ENCODE measurements at places on chromosomes 7 and 10.

GRCh38 chr10:18620856-18621255, 30.5 kb downstream of the NSUN6 start:
- no peak for DNase-seq

DNA sequence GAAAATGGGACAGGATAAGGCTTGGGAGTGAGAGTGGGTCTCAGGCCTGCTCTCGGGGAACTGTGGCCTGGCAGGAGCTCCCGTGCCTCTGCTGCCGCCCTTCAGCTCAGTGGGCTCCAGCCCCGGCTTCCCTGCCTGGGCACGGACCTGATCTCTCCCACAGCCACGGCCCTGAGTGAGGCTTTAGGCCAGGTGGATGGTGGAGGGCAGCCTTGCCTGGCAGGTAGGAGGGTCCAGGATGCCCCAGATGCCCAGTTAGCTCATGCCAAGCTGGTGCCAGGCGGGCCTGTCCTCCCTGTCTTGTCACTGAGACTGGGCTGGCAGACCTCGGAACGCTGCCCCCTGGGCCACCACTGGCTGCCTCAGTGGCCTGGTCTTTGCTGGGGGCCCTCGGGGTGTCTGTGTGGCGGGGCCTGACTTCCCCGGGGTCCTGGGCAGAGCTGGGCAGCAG, 116.6 kb downstream of the INPP5A start:
- DNase-seq: no peak

DNA sequence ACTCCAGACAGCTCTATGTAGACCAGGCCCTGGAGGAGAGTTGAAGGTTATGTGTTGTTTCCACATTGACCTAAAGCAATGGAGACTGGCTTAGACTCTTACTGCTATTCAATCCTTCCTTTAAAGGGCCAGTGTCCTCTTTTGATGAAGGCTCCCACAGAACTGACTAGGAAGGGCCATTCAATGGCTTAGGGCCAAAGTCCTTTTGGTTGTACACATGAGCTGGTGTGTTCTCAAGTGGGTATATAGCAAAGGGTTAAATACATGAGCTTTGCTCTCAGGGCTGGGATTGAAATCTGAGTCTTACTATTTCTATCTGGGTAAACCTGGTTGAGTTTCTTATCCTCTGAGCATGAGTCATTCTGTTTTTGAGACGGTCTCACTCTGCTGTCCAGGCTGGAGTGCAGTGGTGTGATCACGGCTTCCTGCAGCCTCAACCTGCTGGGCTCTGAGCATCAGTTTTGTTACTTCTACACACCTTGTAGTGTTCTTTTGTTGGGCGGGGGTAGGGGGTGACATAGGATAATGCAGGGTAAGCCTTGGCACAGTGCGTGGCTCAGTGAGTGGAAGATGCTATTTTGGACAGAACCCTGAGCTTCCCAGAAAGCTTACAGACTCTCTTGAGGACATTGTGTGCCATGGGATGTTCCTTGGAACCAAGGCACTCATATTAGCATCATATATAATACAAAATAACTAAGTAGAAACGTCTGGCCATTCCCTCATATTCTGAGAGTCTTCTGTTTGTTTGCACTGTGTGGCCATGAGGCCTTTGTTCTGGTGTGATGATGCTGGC, 90.1 kb downstream of the ABCC2 start:
- DNase-seq: no peak

GRCh38 chr10:72285972-72286521, 12.3 kb downstream of the DDIT4 start:
- no peak for DNase-seq

DNA sequence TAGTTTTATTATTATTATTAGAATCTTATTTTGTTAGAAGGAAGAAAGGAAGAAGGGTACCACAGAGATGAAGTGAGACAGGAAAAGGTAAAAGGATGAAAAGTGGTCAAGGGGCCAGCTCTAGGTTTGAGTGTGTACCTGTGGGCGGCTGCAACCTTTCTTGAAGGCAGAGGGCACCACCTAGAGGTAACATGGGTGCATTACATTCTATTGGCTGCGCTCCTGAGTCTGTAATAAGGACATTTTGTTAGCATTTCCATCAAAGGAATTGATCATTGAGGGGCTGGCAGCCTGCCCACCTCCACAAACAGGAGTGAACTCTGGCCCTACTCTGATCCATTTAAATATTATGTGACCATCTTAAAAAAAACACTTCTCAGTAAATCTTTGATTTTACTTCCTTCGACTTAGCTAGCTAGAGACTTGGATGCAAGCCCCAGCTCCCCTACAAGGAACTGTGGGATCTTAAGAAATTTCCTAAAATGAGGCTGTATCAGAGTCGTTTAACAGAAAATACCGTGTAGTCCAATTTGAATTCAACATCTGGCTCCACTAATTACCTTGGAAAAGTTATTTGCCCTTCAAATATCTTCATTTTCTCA, 610.4 kb downstream of the IPMK start:
- peak; percentile 3 for DNase-seq

DNA sequence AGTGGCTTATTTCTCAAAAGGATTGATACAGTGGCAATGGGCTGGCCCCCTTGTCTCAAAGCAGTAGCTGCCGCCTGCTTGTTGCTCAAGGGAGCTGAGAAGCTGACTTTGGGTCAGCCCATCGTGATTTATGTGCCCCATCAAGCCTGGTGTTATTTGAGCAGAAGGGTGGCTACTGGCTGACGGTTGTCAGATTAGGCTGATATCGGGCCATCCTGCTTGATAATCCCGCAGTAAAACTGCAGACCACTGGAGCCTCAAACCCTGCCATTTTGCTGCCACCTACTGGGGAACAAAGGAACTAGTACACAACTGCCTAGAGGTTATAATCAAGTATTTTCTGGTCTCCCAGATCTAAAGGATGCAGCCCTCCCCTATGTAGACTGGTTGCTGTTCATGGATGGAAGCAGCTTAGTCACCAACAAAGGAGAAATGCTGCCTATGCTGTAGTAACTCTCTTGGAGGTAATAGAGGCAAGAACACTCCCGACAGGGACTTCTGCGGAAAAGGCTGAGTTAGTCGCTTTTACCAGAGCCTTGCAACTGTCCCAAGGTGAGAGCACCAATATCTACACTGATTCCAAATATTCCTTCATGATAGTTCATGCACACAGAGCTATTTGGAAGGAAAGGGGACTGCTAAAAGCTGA, 65.9 kb upstream of the ZNF92 start:
- DNase-seq: peak; percentile 52

GRCh38 chr10:32941357-32941756, 16.7 kb downstream of the ITGB1 start:
- no peak for DNase-seq

- DNase-seq: no peak
Observed at GRCh38 chr7:5183155-5183554, 6.9 kb upstream of the WIPI2 start.

- no peak for DNase-seq
Observed at GRCh38 chr7:101237206-101238067, at the start of gene CLDN15. Gene CLDN15, minus strand, starts transcription at chr7:101237802. Its CDS starts 221 bp downstream, at chr7:101237581.

GRCh38 chr7:146022776-146023175, 93.8 kb upstream of the CNTNAP2 start:
- no peak for DNase-seq

DNA sequence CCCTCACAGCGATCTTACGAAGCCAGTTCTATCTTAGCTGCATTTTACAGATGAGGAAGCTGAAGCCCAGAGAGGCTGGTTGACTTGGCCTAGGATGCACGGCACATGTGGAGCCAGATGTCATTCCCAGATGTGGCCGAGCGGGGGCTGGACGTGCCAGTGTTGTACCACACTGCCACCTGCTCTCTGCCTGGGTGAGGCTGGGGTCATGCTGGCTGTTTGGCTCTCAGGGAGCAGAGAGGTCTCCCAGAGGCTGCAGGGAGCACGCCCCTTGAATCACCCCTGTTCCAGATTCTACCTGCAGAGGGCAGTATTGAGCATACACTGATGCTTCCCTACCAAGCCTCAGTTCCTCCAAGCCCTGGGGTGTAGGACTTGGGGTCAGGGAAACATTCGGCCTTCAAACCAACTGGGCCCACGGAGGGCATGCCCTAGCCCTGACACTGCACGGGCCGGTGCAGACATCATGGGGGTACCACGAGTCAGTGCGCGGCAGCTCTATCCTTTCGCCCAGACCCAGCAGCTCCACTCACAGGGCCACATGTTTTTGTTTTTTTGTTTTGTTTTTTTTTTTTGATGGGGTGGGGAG, 3.8 kb upstream of the GTF2IRD1 start:
- peak; percentile 58 for DNase-seq

DNA sequence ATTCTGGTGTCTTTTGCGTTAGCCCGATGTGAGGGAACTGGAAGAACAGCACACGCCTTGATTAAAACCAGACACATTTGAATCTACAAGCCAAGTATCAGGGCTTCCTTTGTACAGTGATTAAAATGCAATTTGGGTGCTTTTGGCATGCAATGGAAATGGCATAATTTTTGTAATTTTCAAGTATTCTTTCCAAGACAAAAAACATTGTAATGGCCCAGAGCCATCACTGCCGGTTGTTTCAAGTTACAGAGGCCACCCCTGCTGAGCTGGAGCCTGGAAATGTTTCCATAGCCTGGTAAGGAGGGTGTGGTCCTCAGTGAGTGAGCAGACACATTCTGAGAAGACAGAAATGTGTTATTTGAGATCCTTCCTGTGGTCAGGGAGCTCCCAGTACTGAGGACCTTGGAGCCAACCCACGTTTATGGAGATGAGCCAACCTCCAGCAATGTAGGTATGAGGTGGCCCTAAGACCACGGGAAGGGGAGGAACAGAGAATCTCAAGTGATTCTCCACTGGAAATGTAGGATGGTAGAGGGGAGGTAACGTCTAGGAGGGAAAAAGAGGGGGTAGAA, 20.9 kb downstream of the TEX36 start:
- no peak for DNase-seq

GRCh38 chr10:132272231-132272971, 35.3 kb downstream of the STK32C start:
- no peak for DNase-seq

- DNase-seq: no peak
Observed at GRCh38 chr10:131830446-131831130, 70.2 kb upstream of the PPP2R2D start.

DNA sequence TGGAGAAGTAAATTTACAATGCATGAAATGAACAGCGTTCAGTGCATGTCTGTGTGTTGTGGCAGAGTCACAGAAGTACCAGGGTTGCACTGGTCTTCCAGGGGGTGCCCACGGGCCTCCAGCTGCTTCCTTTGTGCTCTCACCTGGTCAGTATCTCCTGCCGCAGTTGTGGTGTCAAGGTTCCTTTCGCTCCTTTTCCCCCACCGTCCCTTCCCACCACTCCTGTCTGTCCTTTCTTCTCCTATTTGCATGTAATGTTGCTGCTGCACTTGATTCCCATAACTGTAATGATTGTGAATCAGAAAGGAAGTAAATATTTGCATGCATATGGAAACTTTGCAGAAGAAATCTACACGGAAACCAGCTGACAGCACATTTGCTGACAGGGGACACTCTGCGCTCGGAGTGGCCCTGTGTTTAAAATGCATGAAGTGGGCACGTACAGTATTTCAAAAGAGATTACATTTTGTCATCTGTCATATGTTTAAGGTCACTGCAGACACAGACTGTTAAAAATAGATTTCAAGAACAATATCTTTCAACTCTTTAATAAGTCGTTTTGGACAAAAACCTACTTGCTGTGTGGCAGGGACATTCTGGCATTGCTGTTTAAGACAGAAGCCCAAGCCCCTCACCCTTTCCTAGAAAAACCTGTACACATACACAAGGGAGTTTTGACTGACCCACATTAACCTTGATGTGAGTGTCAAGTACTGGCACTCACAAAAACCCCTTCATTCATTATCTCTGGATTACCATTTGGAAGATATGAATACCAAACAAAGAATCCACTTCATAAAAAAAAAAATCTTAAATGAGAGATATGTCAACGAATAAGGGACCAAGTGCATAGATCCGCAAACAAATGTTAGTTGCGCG, 336.7 kb upstream of the KLF6 start:
- no peak for DNase-seq

DNA sequence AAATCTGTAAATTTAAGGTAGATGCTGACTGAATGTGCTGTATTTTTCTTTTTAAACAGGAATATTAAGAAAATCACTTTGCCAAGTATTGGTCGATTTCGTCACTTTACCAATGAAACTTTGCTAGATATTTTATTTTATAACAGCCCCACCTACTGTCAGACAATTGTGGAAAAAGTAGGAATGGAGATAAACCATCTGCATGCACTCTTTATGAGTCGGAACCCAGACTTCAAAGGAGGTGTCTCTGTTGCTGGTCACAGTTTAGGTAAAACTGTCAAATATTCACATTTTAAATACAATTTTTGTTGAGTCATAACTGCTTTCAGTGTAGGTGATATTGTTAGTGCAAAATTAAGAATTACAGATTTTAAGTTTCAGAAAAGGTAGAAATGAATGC, 25.2 kb downstream of the SEC23IP start:
- no peak for DNase-seq

GRCh38 chr10:50536617-50537240, 87.0 kb downstream of the SGMS1 start:
- DNase-seq: no peak

DNA sequence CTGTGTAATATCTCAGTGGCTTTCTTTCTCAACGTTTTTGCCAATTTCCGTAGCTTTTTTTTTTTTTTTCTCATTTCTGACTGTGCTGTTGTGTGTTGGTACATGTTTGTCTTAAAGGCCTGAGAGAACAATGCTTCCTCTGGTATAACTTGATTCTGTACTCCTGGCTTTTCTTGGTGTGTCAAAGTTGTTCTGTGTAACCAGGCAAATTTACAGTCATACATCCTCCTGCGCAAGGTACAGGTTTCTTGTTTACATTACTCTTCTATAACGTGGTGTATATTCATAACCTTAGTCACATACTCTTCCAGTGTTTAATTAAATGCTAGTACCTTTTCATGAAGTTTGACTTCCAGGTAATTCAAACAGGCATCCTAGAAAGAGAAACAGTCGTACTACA, 8.3 kb upstream of the ARHGAP12 start:
- DNase-seq: no peak

- no peak for DNase-seq
Observed at GRCh38 chr7:51785171-51785570, 468.6 kb upstream of the COBL start.

- no peak for DNase-seq
Observed at GRCh38 chr7:70505886-70506285, 626.1 kb upstream of the GALNT17 start.

DNA sequence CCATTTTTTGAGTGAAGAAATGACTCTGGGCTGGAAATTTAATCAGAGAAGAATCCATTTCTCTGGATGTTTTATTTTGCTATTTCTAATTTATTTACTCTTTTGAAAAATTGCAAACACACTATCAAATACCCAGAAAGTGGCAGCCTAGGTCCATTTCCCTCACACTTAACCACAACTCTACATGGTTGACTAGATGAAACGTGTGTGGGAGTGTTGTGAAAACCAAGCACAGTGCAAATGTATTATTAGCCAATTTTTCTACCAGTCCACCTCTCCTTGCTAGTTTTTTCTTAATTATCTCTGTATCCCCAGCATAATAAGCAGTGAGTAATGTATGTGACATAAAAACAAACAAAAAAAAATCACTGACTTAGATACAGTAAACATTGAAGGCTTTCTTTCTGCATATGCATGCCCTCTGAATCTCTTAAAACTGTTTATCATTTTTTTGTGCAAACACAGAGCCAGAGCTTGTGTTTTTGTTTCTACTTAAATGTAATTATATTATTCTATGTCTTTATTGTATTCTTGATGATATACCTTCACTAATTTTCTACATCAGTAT, 30.9 kb downstream of the SCIN start:
- DNase-seq: no peak

- DNase-seq: no peak
Observed at GRCh38 chr7:1457059-1457948, 2.0 kb downstream of the MICALL2 start.

Measured in stimulated activated CD4-positive, alpha-beta T cell treated with anti-CD3 and anti-CD28 coated beads, Interleukin-12 subunit alpha, Interleukin-12 subunit beta, amount 100 ng/mL, for 48 hours (primary cell).